ENCODE measurements at places on chromosomes 7 and 10.

DNA sequence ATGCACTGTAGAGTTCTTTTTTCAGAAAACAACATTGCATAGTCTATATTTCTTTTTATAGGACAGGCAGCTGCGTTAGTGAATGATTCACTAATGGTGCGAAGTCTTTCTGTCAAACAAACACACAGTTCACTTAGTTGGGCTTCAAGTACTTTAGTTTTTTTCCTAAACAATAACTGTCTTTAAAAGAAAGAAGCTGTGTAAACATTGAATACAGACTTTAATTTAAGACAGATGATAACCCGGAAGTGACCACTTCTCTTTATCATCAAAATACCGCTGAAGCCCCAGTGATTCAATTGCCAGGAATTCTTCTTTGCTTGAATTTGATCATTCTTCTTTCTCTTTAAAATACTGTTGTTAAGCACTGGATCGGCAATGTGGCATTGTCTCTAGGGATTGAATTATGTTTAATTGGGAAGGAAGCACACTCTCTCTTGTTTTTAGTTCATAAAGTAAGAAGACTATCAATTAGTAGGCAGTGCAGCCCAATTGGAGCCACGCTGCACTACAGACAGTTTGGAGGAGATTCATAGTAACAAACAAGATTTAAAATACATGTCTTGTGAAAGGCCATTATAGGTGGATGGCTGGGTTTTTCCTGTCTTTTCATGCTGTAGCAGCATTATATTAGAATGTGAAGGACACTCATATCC lies 30.4 kb downstream of the CNTNAP2 start:
- no peak for DNase-seq

DNA sequence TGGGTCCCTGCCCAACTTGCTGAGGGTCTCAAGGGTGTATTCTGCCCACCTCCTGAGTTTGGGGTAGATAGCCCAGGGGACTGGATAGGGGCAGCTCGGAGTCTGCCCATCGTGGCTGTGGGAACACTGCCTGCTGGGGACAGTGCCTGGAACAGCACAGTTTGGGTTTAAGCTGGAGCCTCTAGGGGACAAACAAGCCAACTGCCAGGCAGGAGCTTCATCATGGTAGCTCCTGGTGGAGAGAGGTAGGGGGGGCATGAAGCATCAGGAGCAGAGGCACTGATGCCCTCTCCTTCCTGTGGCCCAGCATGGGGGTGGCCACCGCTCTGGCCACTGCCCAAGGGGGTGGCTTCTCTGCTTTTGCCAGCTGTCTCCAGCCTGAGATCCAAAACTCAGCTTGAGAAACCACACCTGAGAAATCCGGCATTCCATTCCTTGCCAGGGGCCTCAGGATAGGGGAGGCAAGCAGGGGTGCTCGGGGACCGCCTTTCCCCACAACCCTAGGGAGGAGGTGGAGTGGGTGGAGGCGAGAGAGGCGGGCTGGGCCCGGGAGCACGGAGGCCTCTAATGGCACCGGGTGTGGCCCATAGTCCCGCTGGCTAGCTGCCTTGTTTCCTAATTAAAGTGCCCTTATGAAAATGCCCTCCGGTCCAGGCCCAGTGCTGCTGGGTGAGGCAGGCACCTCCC lies 47.6 kb downstream of the UNC5B start:
- DNase-seq, result no peak

- no peak for DNase-seq
Observed at GRCh38 chr7:151715666-151716315, 161.1 kb downstream of the PRKAG2 start.

- DNase-seq, result no peak
Observed at GRCh38 chr10:120813085-120813484, 38.1 kb upstream of the WDR11 start.

DNA sequence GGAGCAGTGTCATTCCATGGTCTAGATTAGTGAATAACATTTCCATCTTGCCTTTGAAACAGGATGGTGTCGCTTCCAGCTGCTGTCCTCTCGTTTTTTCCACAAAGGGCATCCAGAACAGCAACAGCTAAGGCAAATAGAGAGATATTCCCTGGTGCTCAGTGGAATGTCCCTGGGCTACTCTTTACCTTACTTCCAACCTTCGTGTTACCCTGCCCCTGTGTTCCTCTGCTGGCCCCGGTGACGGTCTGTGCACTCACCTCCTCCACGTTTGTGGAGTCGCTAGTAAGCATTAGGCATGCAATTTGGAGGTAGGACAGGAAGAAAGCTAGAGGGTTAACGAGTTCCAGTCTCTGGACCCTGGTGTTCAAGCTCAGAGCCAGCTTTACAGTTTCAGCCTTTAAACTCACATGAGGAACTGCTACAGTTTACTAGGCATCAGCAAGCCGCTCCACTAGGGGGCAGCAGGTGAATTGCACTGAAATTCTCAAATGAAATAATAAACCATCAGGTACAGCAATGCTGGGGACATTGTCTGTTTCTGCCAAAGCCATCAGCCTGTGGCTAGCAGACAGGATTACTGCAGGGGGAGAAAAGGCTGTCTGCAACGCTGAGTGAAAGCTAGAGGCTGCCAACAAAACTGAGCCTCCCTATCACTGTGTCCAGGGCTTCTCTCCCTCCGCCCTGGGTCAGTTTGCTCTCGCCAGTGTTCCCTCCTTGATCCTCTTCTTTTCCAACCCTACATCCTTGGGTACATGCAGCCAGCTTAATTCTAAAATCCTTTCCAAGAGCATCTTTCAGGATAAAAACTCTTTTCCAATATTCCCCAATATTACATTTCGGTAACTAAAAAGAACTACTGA lies 9.0 kb downstream of the MRPL32 start:
- DNase-seq, result peak; percentile 71

- DNase-seq, result no peak
Observed at GRCh38 chr7:142964502-142965246, 2.5 kb upstream of the KEL start.

DNA sequence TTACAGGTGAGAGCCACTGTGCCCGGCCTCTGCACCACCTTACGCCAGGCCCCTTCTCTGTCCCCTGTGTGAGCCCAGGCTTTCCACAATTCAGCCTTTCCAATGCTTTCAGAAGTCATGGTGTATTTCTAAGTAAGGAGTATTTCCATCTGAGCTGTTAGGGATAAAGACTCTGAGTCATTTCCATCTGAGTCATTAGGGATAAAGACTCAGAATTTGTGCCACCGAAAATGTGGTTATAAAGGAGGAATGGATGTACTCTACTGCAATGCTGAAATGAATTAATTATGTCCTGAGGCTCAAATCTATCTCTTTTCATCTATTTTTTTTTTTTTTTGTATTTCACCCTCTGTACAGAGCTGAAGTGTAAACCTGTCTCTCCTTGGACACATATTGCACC lies 84.0 kb downstream of the GATA3 start:
- DNase-seq, result no peak

DNA sequence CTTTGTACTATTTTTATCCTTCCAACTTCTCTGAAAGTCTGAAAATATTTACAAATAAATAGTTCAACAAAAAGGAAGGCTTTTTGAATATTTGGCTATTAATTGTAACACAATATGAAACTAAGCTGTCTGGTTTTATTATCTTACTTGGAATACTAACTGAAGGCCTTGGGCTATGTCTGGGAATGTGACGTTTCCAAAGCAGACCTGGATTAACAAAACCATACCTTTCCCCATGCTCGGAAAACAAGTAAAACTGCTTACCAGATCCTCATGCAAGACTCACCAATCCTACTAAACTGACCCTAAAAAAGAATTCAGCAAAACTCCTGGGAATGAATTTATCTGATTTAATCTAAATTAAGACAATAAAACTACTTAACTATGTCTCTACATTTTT lies 116.4 kb downstream of the ATE1 start:
- DNase-seq, result no peak

DNA sequence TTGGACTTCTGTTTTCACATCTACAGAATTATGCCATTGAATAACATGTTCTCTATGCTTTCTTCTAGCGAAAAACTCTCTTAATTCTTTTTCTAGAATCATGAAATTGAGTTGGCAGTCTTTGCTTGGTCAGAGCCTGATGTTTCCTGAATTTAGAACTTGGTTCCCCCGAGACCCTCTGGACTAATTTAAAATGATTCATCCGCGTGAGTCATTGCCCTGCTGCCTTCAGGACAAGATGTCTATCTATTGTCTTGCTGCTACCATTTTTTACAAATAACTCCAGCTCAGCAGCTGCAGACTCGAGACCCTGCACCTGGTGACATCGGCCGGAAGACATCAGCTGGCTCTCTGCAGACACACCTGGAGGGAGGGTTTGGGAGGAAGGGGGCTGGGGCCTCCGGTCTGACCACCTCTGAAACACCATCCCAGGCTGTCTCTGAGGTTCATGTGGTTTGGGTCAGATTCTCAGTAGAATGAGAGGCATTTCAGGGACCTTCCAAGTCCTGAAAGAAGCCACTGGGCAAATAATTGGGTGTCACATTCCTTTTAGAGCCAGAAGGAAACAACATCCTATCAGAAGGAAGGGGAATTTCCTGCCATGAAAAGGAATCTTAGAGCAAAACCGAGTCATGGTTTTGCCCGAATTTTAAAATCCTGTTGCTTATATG lies 20.9 kb upstream of the KLF6 start:
- DNase-seq, result no peak

DNA sequence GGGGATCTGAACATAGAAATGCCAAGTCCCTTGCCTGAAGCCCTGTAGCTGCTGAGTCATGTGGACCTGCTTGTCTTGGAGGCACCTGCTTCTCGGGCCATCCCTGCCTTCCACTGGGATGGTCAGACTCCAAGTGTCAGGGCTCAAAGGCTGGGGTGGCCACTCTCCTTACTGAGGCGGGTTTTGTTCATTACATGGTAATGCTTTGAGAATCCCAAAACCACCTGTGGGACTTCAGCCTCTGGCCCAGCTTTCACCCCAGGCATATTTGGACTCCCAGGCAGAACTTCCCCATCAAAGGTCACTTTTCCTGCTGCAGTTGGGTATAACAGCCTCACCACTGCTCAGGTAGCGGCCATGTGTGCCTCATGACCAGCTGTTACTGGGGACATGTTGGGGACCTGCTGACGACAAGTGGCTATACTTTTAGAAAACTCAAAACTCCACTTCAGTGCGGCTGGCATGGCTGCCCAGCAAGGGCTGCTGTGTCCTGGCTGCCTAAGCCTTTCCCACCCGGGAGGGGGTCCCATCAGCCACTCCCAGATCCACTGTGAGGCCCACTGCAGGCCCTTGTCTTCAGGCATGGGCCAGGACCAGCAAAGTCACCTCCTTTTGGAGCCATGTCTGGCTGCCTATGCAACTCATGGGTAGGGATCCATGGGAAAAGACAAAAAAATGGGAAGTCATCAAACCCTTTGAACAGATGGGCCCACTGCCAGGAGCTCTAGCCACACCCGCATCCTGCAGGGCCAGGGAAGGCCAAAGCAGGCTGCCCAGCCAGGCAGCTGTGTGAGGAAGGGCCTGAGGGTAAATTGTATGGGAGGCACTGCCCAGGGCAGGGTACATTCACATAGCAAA lies 96.7 kb downstream of the ARHGAP22 start:
- no peak for DNase-seq

DNA sequence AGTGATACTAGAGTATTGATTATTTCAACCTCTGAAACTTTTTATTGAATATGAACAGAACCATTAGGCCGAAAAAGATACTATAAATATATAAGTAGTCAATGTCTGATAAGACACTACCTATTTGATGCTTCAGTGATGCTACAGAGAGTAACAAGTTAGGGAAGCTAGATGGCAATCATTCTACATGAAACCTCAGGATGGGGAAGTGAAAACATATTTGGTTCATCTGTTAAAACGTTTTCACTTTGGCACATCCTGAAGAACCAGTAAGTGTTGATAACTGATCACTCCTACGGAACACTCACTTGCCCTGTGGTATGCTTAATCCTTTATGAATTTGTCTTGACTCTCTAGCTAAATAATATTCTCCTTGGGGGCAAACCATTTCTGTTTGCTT lies 1064.9 kb downstream of the NXPH1 start:
- no peak for DNase-seq

DNA sequence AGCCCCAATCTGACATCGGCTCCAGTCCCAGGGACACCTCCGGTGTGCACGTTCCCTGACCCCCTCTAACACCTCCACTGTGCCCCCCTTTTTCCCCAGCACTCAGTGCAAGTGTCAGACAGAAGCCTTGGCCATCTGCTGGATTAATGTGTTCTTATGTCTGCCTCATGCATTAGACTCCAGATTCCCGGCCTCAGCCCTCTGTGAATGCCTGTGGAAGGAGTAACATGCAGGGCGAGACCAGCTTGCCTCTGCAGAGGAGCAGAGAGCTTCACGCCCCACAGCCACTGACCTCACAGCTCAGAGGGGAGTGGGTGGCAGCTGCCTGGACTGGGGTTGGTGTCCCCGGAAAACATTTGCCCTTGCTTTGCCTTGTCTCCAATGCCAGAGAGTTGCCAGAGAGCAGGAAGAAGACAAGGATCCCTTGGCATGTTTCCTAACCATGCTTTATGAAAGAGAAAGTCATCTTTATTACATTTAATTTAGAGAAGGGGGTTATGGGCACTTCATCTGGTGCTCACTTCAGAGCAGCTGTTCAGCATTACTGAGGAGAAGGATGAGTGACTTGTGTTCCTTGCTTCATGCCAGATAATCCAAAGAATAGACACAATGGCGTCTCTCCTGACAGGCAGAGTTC lies 91.6 kb upstream of the CXCL12 start:
- DNase-seq, result peak; percentile 26

DNA sequence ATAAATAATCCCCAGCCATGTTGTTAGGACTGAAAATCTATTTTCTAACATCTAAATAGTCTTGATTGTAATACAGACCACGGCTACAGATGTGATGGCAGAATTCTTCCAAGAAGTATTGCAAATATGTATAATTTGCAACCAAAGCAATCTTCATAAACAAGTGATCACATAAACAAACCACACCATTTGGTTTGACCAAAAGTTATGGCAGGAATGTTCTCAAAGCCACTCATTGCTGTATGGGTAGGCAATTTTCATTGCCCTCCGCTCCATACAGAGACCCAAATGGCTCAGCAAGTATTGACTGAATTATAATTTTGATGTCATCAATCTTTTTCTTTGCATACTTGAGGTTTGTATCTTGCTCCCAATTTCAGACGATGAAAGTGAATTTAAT lies 19.0 kb upstream of the RHOBTB1 start:
- no peak for DNase-seq

- peak; percentile 87 for DNase-seq
Observed at GRCh38 chr10:80108576-80109239, 23.8 kb upstream of the PLAC9 start.

GRCh38 chr10:20688797-20689544 lies 208.1 kb downstream of the NEBL start:
- DNase-seq, result no peak

Measured in NCI-H524 (cell line).